ENCODE measurements at places on chromosomes 16 and 17. TPM values are rescaled to one million over a fixed set of nuclear protein-coding genes. Genes with fewer than 3 reads are reported as not detected.

DNA sequence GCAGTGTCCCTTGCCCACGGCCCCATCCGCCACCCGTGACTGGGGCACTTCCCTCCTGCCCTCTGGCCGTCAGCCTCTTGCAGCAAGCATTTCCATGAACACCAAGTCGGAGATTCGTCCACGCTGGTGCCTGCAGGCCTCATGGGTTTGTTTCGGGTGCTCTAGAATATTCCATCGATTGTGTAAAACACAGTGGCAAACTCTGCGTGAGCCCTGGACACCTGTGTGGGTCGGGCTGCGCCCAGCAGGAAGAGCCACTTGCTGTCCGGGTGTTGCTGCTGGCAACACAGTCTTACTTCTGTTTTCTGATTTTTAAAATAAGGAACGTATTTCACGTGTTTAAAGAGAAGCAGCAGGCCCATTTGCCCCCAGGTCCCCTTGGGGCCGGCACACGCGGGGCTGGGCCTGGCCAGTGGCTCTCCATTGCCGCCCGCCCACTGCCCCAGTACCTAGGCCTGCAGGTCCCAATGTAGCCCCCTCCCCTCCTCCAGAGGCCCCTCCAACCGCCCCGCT, 10.0 kb downstream of the CYBC1 start:
- H3K27me3 ChIP-seq = no peaks in the 10 kb centered on the region
- H3K4me3 ChIP-seq = peak overlapping the region; percentile 9
- no peak for DNase-seq
- peaks cover 18% of the 10 kb centered on the region for H3K36me3 ChIP-seq

MYH13 gene
- total RNA-seq = not detected

DNA sequence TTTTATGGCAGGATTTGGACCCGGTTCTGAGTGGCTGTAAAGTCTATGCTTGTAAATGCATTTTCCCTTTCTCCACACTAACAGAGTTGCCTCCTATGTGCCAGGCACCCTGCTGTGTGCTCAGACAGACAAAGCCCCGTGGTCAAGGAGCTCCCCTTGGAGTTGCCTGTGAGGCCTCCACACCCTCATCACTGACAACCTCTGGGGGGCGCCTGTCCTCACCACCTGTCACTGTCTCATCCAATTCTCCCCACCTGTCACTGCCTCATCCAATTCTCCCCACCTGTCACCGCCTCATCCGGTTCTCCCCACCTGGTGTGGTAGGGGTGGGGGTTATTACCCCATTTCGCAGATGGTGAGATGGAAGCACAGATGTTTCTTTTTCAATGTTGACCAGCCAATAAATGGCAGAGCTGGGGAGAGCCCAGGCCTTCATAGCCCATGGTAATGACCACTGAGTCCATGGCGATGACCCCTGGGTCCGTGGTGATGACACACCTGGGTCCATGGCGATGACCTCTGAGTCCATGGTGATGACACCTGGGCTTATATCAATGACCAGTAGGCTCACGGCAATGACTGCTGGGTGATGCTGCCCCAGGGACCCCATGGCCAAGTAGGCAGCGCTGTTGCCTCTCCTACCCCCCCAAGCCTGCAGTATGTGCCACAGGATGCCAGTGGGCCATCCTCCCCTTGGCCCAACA, 150.1 kb downstream of the IRF8 start:
- H3K27ac ChIP-seq = no peak overlapping the region
- no peaks in the 10 kb centered on the region for H3K36me3 ChIP-seq
- peaks cover 14% of the 10 kb centered on the region for H3K4me1 ChIP-seq
- peak; percentile 12 for DNase-seq
- peaks cover 25% of the 10 kb centered on the region for H3K27me3 ChIP-seq
- no peak overlapping the region for H3K4me3 ChIP-seq

NLRC3 gene
- total RNA-seq = 25.9 TPM

DNA sequence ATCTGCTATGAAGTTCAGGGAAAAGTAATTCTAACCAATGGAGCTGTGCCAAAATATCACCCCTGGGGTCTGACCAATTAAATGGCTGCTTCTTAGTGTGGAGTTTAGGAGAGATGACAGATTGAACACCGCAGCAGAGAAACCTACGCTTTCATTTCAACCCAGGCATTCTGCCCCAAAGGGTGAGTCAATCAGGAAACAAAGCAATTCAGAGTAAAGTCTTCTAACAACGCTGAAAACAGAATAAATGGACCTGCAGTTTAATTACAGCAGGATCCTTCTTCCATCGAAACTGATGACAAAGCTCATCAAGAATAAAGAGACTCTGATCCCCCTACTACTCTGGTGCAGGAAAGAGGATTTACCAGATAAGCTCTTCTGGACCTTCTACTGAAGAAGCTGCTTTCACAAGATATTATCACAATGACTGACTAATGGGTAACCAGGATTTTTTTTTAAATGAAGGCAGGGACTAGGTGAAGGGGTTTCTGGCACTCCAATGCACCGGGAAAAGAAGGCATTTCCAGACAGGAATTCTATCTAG, 16.7 kb downstream of the RFFL start:
- H3K4me1 ChIP-seq = peaks cover 69% of the 10 kb centered on the region
- peaks cover 4% of the 10 kb centered on the region for H3K36me3 ChIP-seq
- peak; percentile 82 for DNase-seq
- H3K4me3 ChIP-seq = peak overlapping the region; percentile 72
- H3K27me3 ChIP-seq = no peaks in the 10 kb centered on the region
- peak overlapping the region; percentile 94 for H3K27ac ChIP-seq

GRCh38 chr16:78563905-78564304, 464.5 kb downstream of the WWOX start:
- no peak overlapping the region for H3K27ac ChIP-seq
- DNase-seq = no peak
- no peaks in the 10 kb centered on the region for H3K36me3 ChIP-seq
- H3K4me3 ChIP-seq = no peak overlapping the region
- no peaks in the 10 kb centered on the region for H3K27me3 ChIP-seq
- peaks cover 11% of the 10 kb centered on the region for H3K4me1 ChIP-seq

- H3K4me1 ChIP-seq = peaks cover 62% of the 10 kb centered on the region
- no peaks in the 10 kb centered on the region for H3K27me3 ChIP-seq
- no peak overlapping the region for H3K4me3 ChIP-seq
These were observed 639.1 kb downstream of the MAF start for GRCh38 chr16:78961464-78961863.

SLFN12L gene
- 39.0 TPM for total RNA-seq

Data from activated CD4-positive, alpha-beta memory T cell treated with anti-CD3 and anti-CD28 coated beads for 36 hours (primary cell).